Mucosa of descending colon (tissue), 3 donors: ENCODE measurements at places on chromosomes 3 and 15.

- DNase-seq: no peak
Measured at GRCh38 chr3:152976239-152976638, 141.3 kb downstream of the P2RY1 start.

DNA sequence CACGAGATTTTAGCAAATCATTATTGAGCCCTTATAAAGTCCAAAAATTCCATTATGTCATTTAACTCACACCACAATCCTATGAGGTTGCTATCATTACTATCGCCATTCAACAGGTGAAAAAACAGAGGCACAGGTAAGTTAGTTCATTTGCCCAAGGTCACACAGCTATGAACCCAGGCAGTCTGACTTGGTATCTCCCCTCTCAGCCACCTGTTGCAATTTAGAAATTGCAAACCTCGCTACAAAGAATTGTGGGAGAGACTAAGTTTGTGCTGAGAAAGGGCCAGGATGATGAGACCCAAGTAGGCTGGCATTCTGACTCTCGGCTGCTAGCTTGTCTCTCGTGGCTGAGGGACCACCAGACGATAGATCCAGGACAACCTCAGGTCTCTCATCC, 57.7 kb downstream of the LMCD1 start:
- no peak for DNase-seq

GRCh38 chr3:112297714-112298113, 3.7 kb upstream of the SLC9C1 start:
- DNase-seq: no peak

DNA sequence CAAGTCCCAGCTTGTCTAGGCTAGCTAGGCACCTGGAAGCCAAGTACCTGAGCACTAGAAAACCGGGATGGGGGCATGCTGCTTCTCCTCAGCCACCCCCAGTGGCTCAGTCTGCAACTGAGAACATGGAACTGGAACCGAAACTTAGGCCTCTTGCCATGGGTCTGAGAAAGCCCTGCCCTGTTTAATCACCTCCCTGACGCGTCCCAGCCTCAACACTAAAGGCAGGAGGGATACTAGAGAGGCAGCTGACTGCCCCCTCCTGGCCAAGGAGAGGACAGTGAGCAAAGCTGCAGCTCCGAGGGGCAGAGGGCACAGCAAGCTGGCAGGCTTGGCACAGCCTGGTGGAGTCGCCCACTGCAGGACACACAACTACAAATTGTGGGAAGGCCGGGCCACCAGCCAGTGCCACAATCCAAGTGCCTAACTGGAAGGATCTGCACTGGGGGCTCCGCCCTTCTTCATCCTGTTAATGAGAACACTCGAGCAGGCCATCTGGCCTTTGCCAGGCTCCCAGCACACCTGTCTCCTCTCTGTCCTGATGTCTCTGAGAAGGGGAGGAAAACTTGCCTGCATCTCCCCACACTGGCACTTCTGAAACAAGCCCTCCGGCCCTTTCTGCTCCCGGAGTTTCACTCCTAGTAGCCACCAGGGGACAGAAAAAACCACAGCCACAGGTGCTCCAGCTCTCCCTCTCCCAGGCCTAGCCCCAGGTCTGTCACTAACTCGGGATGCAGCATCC, 53.7 kb downstream of the BDH1 start:
- DNase-seq: peak; percentile 87

- DNase-seq: no peak
Measured at GRCh38 chr3:118530350-118530922, 504.2 kb downstream of the IGSF11 start.

GRCh38 chr15:81351651-81352050, 22.4 kb downstream of the TMC3 start:
- DNase-seq: no peak

- DNase-seq: no peak
Measured at GRCh38 chr15:98943601-98944151, 63.9 kb downstream of the PGPEP1L start.

DNA sequence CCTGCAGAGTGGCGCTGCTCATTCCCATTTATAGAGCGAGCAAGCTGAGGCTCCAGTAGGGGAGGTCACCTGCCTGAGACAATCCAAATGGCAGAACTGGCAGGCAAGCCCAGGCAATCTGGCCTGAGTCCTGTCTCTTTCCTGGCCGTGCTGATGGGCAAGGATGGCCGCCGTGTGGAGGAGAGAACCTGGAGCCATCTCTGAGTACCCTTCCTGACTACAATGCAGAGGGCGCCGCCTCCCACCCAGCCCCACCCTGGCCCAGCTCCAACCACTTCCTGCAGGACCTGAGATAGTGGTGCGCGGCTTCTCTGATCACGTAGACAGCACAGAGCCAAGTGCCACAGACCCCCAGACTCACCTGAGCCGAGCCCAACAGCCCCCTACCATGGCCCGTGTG, 7.0 kb downstream of the TLR9 start:
- DNase-seq: no peak

DNA sequence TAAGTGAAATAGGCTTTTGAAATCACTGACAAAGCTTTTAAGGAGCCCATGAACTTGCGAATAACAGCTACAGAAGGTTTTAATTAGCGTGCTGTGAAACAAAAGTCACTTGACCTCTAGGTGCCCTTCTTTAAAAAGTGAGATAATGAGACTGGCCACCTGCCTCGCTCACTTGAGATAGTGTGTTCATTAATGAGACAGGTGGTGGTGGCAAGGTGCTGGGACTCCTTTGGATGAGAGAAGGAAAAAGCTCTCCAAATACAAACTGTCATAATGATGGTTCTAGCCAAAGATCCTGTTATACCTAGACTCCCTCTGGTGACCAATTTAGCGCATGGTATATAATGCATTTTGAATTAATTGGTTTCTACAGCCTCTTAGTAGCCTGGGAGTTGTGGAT, 22.7 kb upstream of the IREB2 start:
- DNase-seq: no peak

DNA sequence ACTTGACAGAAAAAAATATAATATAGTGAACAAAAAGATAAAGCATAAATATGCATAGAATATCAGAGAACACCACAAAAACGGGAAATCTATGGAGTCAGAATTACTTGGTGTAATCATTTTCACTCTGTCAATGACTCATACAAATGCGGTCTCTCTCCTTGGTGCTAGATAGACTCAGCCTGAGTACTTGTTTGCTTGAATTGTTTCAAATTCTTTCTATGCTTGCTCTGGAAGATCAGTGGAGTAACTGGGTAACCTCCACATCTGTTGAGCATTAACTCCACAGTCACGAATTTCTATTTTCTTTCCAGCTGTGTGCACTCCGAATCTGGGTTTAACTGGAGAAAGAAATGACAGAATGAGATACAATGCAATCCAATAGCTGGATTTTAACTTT, 760.4 kb downstream of the ZPLD1 start:
- DNase-seq: no peak

- no peak for DNase-seq
Measured at GRCh38 chr3:141279077-141279967, 47.7 kb downstream of the PXYLP1 start.
